ENCODE measurements at places on chromosomes 1 and 21.

DNA sequence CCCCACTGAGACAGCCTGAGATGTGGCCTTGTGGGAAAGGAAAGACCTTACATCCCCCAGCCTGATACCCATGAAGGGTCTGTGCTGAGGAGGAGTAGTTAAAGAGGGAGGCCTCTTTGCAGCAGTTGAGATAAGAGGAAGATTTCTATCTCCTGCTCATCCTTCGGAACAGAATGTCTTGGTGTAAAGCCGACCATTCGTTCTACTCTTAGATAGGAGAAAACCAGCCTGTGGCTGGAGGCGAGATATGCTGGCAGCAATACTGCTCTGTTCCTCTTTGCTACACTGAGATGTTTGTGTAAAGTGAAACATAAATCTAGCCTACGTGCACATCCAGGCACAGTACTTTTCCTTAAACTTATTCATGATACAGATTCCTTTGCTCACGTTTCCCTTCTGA lies 1.5 kb upstream of the CCDC27 start:
- DNase-seq: no peak

GRCh38 chr21:40635391-40635790 lies 211.6 kb downstream of the DSCAM start:
- DNase-seq: no peak

GRCh38 chr1:160858097-160858496 lies 4.6 kb downstream of the CD244 start:
- no peak for DNase-seq

- no peak for DNase-seq
Measured at GRCh38 chr1:62068416-62068843, 126.2 kb upstream of the L1TD1 start.

DNA sequence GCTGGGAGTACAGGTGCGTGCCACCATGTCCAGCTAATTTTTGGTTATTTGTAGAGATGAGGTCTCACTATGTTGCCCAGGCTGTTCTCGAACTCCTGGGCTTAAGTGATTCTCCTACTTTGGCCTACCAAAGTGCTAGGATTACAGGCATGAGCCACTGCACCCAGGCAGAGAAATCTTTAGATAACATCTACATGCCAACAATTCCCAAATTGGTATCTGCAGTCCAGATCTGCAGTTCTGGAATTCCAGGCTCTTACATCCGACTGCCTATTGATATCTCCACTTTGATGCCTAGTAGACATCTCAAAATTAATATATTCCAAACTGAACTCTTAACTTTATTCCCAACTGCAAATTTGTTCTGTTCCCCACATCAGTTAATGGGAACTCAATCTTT lies 23.3 kb downstream of the INAVA start:
- no peak for DNase-seq

GRCh38 chr1:181104042-181104789 lies 15.7 kb downstream of the IER5 start:
- DNase-seq: no peak

DNA sequence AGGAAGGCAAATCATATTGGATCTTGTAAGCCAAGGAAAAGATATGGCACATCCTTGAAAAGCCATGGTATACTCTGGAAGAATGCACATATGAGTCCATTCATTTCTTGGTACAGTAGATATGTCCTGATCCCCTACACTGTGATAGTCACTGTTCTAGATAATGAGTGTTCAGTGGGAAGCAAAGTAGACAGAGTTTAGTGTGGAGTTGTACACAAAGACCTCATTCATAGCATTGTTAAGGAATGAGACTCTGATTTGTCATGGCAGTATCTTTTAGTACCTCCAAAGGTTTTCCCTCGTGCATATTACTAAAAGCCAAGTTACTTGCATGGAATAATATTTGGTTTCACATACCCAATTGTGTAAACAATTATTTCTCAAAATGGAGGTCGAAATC lies 204.7 kb downstream of the NFIA start:
- DNase-seq: no peak

DNA sequence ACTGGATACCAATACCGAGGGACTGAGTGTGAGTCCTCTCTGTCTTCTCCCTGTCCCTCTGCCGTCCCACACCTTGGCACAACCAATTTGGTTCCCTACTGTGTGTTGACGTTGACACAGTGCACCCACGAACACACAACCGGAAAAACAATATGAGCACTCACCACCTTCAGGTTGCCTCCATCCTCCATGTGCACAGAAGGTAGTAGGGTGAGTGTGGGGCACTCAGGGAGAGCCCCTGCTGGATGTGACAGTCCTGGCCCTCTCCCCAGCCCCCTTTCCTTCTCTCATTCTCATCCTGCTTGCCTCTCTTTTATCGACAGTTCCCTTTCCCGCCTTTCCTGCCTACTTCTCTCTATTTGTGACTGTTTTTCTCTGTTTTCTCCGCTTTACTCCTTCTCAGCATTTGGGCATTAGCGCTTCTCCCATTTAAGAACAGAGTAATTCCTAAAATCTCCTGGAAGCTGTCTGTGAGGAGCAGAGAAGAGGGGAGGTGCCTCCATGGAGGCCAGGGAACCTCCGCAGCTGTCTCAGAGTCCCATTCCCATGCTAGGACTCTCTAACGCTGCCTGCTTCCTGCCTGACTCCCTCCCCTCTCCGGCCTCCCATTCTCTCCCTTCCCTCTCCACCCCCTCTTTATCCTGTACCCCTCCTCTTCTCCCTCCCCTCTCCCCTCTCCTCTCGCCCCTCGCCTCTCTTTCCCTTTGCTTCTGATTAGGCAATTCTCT lies 16.4 kb downstream of the CADM3 start:
- DNase-seq: no peak

- DNase-seq: peak; percentile 75
Measured at GRCh38 chr1:147892731-147893214, 9.8 kb upstream of the GJA8 start.

DNA sequence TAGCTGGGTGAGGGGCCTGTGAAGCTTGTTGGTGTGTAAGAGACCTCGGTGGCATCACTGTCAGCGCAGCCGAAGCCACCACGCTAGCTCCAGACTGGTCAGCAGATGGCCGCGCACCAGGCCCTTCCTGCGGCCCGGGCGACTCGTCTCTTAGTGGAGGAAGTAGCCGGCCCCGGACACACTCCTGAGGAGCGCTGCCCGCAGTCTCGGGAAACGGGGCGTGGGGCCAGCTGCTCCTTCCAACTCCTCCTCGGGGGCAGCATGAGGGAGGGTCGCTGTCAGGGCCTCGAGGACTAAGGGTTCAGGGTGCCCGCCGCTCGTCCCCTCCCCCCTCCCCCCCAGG lies 20.4 kb downstream of the H3-3A start:
- peak; percentile 39 for DNase-seq

GRCh38 chr1:21536218-21536617 lies 27.0 kb downstream of the ALPL start:
- DNase-seq: no peak

DNA sequence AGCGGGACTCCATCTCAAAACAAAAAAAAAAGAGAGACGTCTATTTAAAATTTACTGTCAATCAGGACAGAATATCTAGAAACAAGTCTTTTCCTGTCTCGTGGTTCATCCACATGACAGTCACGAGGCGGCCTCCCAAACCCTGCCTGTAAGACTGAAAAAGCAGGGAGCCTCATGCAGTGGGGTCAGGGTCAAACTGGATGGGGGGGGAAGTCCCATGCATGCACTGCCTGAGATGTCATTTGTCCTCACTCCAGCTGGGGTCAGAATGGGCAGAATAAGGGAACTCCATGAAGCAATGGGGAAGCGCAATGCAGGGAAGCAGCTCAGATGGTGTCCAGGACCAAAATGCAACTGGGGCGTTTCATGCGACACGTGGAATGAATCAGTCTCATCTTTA lies 85.5 kb downstream of the PIK3CD start:
- DNase-seq: no peak

- DNase-seq: peak; percentile 38
Measured at GRCh38 chr1:79197421-79197820, 190.9 kb upstream of the ADGRL4 start.

GRCh38 chr1:25209516-25209915 lies 22.8 kb downstream of the SYF2 start:
- DNase-seq: no peak

- peak; percentile 79 for DNase-seq
Measured at GRCh38 chr1:28249013-28249865, 10.1 kb upstream of the SESN2 start.

DNA sequence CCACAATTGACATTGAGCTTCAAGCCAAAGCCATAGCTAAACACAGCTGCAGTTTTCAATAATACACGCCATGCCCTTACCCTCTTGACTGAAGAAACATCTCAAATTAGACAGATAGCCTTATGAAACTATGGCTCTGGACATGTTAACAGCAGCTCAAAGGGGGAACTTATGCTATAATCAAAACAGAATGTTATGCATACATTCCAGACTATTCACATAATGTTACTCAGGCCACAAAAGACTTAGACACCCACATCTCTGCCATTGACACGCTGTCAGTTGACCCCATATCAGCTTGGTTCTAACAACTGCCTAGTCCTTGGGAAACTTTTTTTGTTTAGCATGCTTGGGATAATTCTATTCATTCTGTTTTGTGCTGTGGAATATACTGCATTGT lies 2.3 kb upstream of the NENF start:
- no peak for DNase-seq
